Stimulated activated CD4-positive, alpha-beta T cell treated with anti-CD3 and anti-CD28 coated beads, Interleukin-15, amount 100 ng/mL, for 48 hours (primary cell): ENCODE measurements at places on chromosomes 2 and 18.

DNA sequence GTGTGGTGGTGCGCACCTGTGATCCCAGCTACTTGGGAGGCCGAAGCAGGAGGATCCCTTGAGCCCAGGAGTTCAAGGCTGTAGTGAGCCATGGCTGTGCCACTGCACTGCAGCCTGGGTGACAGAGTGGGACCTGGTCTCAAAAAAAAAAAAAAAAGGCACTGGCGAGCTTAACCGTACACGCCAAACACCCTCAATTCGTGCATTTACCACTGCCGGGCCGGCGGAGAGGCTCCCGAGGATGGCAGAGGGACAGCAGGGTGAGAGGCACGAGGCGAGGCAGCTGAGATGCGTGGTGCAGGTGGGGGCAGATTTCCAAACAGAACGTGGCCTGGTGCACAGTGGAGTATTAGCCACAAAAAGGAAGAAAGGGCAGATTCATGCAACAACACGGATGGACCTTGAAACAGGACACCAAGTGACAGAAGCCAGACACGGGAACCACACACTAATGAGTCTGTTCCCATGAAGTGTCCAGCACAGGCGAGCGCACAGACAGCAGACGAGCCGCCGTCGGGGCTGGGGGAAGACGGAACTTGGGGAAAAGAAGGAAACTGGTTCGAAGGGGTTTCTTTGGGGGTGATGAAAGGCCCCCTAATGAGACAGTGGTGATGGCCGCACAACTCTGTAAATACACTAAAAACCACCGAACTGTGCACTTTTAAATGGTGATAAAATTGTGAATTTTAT, 27.4 kb downstream of the SLC66A2 start:
- no peak for DNase-seq

DNA sequence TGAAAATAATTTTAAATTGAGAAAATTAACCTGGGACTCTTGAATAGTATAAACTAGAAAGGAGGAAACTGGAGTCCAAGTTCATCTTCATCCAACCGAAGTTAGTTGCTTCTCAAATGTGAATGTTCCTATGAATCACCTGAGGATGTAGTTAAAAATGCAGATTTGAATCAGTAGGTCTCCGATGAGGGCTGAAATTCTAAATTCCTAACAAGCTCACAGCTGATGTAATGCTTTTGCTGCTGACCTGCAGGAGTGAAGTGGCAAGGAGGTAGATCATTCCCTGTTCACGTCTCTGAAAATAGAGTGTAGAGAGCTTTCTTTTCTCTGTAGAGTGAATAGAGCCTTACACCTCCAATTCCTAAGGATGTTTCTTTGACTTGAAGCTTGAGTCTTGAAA, 685.5 kb downstream of the CPS1 start:
- DNase-seq: no peak

DNA sequence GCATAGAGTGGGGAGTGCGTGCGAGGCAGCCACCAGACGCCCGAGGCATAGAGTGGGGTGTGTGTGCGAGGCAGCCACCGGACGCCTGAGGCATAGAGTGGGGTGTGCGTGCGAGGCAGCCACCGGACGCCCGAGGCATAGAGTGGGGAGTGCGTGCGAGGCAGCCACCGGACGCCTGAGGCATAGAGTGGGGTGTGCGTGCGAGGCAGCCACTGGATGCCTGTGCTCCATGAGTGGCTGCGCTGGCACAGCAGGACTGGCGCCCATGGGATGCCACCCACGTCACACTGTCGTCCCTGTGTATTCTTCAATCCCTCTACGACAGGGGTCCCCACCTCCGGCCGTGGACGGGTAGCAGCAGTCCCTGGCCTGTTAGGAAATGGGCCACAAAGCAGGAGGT, 221.9 kb downstream of the HDAC4 start:
- DNase-seq: no peak

GRCh38 chr2:120871016-120871635, 135.5 kb downstream of the GLI2 start:
- no peak for DNase-seq

GRCh38 chr2:164138750-164139149, 402.9 kb upstream of the FIGN start:
- no peak for DNase-seq
